ENCODE measurements at places on chromosomes 5 and 9.

DNA sequence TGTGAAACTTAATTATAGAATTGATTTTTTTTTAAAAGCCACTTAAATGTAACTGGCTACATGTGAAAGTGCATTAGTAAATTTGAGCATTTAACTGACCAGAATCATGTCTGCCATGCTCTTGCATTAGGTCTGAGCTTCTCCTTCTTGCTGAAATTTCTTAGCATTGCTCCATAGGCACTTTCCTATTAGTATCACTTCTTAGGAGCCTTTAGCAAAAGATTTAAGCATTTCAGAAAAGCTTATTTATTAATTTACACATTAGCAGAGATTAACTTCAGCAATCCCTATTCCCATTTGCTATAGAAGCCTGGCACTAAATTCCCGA is 211.0 kb downstream of the SNX18 start:
- no peak for DNase-seq

DNA sequence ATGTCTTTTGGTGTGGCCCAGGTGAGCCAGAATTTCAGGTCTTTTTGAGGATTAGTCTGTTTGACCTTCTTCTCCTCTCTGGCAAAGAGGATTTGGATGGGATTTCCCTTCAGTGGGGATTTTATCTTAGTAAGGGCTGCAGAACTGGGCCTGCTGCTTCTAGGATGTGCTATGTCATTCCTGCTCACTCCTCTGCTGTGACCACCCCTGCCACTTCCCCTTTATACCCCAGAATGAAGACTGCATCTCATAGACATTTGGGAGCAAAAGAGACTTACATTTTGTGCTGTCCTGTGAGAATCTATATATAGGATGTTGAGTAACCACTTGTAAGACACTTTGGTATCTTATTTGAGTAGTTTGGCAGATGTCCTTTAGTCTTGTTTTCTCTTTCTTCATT is 76.2 kb downstream of the ARHGAP26 start:
- DNase-seq, result no peak

DNA sequence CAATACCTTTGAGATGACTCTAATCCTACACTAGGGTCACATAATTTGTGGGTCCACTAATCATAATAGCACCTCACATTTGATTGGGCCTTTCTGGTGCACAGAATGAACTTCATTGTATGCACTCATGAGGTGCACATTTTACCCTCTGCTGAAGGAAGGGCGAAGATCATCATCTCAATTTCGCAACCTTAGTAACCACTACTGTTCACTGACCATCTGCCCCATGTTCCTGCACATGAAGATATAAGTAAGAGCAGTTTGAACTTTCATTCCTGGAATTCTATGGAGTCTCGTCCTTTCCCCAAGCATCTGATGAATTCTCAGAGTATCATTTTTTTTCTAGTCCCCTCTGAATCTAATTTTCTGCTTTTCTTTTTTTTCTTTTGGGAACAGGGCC is 21.2 kb downstream of the GAS1 start:
- DNase-seq, result no peak

GRCh38 chr9:111559000-111559610 is 34.1 kb downstream of the ZNF483 start:
- no peak for DNase-seq
